ENCODE measurements at places on chromosomes 5 and 9.

- DNase-seq: no peak
Measured at GRCh38 chr5:179836225-179837019, 15.7 kb downstream of the SQSTM1 start.

DNA sequence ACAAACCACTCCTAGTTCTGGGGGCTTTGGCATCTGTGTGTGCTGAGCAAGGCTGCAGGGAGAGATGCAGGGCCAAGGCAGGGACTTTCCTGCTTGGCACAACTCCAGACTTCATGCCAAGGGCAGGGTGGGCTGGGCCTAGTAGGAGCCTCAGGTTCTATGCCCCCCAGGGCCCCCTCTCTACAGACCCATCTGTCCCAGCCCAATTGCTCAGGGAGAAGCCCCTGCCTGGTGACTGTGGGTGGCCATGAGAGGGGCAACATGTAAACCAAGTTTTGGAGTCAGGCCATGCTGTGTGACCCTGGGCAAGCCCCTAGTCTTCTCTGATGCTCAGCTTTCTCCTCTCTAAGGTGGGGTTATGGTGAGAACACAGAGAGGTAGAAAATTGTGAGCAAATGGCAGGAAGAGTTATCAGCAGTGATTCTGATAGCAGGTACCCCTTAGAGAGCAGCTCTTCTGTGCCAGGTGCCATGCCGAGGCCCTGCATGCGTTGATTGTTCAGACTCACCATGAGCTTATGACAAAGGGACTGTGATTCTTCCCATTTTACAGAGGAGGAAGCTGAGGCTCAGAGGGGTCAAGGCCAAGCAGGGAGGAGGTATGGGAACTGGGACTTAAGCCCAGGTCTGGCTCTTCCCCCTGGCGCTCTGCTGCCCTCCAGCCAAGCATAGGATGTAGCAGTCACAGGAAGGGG lies 5.2 kb downstream of the OLFML2A start:
- peak; percentile 34 for DNase-seq

- DNase-seq: no peak
Measured at GRCh38 chr5:17065458-17065857, 129.4 kb upstream of the MYO10 start.

DNA sequence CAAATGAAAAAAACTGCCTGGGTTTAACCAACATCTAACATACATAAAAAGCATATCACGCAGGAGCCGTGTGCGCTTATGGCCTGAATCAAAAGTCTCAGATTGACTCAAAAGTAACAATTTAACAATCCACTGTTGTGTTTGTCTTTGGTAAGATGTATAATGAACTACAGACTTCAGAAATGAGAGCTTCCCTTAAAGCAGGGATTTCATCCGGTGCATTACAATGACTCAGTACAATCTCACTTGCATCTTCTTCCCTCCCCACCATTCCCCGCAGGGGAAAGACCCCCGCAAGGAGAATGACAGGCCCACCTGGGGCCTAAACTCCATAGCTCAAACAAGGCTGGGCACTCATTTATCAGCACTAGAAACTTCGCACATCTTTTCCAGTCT lies 1.4 kb downstream of the ZFR start:
- DNase-seq: no peak

DNA sequence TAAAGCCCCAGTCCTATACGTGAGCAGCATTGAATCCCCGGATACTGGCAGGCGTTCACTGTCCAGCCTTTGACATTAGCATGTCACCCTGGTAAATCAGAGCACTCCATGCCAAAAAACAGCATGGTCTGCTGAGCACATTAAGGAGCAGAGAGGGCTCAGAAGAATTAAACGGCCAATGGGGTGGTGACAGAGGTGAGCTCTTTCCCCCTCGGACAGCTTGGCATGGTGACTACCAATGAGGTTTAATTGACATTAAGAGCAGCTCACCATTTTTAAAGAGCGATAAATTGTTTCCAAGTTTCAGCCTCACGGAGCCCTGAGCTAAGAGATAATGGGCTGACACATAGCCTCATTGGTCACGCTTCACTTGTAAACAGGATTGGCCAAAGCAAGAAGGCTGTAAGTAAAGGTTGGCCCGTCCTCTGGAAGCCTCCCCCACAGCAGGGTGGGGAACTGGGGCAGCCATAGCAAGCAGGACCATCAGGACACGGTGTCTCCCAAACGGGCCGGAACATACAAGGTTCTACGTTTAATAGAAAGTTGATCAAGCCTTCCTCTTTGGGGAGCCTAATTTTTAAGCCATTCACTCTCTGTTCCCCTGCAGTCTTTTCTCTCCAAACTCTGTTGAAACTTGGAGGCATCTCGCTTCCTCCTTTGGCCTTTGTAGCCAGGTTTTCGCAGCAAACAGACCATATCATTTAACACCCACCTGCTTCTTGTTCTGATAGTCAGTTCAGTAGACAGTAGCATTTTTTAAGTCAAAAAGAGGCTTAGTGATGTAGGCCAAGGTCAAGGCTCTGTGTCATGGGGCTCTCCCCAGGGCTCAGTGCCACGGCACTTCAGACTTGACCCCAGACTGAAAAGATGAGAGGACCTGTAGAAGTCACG lies 25.9 kb downstream of the QRFP start:
- no peak for DNase-seq

- DNase-seq: no peak
Measured at GRCh38 chr9:107348836-107349235, 65.8 kb downstream of the RAD23B start.

DNA sequence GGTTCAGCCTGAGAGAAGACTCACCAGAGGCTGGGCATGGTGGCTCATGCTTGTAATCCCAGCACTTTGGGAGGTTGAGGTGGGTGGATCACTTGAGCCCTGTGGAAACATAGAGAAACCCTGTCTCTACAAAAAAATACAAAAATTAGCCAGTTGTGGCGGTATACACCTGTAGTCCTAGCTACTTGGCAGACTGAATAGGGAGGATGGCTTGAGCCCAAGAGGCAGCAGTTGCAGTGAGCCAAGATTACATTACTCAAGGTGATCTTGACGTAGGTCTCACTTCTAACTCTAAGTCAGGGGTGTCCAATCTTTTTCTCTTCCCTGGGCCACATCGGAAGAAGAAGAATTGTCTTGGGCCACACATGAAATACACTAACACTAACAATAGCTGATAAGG lies 16.2 kb upstream of the ATP6V1G1 start:
- DNase-seq: no peak

DNA sequence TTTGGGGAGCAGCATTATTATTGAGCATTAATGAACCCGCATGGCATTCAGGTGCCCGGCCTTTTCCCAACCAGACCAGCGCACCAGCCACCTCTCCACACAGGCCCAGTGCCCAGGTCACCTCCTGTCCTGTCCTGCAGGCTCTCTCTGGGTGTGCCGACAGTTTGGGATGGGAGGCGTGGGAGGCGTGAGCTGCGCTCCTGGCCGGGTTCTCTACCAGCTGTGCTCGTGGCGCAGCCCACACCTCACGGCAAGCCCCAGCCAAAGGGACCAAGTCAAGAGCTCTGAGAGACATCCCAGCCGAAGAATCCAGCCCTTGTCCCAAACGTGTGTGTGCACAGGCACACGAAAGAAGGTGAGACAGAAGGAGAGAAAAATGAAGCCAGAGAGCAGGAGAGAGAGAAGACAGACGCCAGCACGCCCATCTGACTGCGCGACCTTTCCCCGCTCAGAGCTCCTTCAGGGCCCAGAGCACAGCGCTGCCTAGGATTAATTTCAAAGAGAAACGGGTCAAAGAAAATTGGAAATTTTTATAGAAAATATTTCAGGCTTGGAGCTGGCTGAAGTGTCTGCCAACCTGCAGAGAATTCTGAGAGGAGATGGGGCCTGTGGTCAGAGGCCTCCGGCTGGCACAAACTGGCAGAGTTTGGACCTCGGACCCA lies 81.7 kb downstream of the ADAMTS2 start:
- peak; percentile 34 for DNase-seq

GRCh38 chr9:107274953-107275422 lies 8.1 kb upstream of the RAD23B start:
- DNase-seq: no peak

DNA sequence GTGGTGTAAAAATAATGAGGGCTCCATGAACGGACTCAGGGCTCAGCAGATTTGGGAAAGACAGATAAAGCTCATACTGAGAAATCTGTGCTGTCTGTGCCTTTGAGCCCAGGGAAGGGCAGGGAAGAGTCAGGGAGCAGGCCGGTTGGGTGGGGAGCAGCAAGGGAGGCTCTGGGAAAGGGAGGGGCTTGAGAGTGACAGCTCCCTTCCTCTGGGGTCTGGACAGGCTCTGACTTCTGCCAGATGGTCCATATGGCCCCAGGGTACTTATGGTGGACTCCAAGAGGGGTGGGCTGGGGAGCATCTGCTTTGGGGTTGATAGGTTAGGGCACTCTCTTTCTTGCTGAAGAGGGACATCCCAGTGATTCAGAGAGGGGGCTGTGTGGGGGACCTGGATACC lies 2.1 kb downstream of the NPR2 start:
- DNase-seq: no peak

DNA sequence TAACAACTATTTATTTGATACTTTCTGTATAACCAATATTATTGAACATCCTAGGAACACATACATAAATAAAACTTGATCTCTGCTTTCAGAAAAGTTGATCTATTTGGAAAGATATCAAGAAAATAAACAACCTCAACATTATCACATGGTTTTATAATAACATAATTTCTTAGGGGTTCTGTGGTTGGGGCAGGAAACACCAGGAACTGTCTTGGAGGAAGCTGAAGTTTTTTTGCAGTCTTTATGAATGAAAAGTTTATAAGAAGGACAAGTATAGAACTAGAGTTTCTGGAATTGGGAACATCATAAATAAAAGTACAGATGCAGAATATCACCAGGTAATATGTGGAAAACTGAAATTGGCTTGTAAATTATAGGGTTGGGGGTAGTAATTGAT lies 296.1 kb downstream of the TAF11L14 start:
- DNase-seq: no peak

DNA sequence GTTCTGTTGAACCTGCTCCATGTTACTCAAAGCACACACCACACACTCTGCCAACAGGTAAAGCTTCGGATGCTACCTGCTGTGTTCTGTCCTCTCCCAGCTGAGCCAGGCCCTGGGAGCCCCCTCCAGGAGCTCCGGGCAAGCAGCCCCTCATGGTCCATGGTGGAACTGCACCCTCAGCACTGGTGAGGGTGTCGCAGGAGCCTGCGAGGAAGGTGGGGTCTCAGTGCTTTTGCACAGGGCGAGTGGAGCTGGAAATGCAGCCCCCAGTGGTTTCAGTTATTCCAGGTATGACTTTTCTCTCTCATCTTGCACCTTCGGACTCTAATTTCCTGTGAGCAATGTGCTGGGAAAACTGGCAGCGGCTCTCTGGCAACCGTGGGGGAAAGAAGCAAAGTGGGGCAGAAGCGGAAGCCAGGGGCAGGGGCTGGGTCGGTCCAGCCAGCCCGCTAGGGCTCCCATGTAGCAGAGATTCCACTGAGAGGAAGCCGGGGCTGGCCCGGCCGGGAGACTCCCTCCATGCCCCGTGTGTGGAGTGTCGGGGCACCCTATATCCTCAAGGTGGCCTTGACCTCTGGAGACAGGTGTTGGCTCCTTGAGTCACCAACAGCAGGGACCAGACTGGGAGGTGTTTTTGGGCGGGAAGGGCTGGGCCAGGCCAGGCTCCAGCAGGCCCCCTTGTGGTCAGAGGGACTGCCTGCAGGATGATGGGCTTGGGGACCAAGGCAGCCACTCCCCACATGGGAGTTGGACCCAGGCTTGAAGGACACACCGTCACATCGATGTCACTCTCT lies 75.6 kb upstream of the PRSS3 start:
- DNase-seq: no peak

DNA sequence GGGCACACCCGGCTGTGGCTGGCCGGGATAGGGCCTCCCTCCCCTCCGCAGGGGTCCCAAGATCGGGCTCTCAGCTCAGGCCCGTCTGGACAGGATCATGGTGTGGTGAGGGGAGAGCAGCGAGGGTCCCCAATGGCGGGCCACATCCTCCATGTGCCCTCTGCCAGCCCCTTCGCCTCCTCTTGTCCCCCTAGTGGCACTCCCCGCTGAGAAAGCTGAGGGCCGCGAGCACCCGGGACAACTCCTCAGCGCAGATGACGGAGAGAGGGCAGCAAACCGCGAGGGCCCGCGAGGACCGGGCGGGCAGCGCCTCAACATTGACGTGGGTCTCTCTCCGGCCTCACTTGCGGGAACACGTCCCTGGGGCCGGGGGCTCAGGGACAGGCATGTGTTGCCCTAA lies 24.6 kb downstream of the NKD2 start:
- no peak for DNase-seq

GRCh38 chr5:120083851-120084542 lies 380.1 kb upstream of the PRR16 start:
- no peak for DNase-seq

GRCh38 chr9:122053064-122053463 lies 40.0 kb downstream of the TTLL11 start:
- no peak for DNase-seq

DNA sequence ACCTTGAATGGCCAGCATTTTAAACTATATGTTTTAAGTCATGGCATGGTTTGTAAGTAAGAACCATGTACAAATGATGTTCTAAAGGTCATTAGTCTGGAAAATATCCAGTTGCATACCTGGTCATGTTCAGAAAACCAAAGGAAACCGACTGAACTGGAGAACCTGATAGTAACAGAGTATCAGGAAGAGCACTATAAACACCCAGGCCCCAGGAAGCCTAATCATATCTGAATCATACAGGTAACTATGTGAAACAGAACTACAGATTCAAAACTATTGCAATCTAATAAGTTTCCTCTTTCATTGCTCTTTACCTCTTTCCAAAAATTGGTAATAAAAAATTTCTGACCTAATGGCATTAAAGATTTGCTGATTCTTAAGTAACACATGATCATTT lies 500.3 kb downstream of the ARHGEF28 start:
- no peak for DNase-seq

DNA sequence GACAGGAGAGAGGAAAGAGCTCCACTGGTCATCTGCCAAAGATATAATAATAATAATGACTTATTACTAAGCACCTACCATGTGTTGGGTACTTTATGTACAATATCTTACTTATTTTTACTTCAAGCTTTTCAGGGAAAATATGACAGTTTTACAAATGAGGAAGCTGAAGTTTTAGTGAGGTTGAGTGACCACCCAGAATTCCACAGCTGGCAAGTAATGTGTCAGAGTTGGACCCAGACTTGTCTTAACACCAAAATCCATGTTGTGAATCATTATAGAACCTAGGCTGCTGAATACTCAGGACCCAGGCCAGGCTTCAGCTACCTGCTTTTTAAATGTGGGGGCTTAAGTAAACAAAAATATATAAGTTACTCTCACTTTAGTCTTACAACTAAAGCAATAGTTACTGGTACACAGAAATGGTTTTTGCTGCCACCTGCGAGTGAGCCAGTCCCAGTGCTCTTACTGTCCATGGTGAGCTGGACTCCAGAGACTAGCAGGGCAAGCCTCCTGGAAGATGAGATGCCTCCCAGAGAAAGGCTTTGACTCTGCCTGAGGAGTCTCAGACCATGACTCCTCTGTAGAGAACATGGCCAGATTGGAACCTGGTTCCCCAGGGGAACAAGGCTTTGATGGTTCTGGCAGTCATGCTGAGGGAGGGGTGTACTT lies 29.9 kb downstream of the RUSC2 start:
- DNase-seq: no peak
